Common myeloid progenitor, CD34-positive (primary cell): ENCODE measurements at places on chromosomes 2 and 18.

DNA sequence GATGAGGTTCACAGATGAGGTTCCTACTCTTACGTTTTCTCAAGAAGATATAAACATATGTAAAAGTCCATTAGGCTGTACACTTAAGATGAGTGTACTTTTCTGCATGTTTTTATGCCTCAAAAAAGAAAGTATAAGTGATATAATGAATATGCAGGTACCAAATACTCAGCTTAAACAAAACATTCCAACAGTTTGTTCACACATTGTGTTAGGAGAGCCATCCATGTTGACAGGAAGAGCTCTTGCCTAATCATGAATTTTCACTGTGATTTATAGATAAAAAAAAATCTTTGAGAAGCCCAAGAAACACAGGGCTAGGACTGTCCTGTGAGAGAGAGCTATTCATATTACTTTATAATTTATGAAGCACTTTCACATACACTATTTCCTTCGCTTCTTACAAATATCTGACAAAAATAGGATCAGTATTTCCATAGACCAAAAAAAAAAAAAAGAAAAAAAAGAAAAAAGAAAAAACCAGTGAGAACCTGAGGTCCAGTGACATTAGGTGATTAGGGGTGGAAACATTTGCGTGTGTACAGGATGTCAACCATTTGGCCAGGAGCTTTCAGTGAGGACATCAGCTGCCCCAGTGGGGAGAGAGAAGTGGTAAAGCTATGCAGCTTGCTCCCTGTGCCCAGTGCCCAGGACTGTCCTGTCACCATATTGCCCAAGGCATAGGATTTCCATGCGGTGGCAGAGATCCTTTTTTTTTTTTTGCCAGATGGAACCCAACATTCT is 38.7 kb downstream of the BUB1 start:
- no peak for DNase-seq

DNA sequence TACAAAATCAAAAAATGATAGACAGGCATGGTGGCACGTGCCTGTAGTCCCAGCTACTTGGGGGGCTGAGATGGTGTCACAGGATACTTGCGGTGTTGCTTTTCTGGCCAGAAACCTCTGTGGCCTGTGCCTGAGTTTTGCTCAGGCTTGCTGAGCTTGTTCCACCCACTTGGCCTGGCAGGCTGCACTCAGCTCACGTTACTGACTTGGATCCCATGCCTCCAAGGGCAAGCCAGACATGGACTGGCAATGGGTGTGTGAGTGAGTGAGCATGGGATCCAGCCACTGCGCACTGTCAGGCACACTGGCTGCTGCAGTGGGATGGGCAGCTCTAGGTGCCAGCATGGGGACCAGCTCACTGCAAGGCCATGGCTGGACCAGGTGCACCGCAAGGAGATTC is 67.9 kb downstream of the NCAPH start:
- no peak for DNase-seq

GRCh38 chr2:16170675-16171424 is 230.5 kb downstream of the MYCN start:
- no peak for DNase-seq

GRCh38 chr2:207528980-207529329 is 807 bp upstream of the CREB1 start:
- DNase-seq: peak; percentile 40

- DNase-seq: no peak
Observed at GRCh38 chr18:30485078-30485477, 557.5 kb downstream of the DSC3 start.

DNA sequence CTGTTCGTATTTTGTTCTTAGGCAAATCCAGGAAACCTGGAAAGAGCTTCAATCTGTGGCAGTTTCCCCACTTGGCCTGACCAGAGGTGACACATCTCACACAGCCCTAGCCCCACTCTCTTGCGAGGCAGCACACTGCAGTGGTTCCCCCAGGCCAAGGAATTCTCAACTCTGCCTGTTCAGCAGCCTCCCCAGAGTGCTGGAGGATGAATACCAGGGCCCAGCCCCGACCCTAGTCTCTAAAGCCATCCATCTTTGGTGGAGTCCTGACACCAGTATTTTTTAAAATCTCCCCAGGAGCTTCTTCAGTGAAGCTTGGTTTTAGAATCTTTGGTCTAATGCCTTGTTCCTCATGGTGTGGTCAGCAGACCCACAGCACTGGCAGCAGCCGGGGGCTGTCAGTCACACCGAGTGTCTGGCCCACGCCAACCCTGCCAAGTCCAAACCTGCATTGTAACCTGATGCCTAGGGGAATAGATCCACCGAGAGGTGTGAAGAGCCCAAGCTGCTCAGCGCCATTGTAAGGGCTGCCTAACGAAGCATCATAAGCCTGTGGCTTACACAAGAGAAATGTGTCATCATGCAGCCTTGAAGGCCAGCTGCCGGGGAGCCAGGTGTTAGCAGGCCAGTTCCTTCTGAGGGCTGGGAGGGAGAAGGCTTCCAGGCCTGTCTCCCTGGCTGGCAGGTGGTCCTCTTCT is 428.7 kb upstream of the ID2 start:
- no peak for DNase-seq

GRCh38 chr2:20677301-20678085 is 10.5 kb downstream of the GDF7 start:
- no peak for DNase-seq

DNA sequence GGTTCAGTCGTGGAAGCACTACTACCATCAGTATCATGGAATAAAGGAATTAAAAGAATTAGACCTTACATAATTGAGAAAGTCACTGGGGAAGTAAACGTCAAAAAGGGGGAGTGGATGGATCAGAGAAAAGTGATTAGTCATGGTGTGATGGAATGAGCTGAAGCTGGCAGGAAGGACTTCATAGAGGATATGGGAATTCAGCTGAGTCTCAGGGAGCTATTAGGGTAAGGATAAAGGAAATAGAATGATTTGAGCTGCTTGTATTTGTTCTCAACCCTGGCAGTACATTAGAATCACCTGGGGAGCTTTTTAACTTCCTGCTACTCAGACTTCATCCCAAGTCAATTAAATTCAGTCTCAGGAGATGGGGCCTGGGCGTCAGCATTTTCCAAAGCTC is 53.4 kb upstream of the SETBP1 start:
- peak; percentile 24 for DNase-seq

- no peak for DNase-seq
Observed at GRCh38 chr2:112149194-112149593, 11.0 kb downstream of the FBLN7 start.

- DNase-seq: no peak
Observed at GRCh38 chr18:8252371-8252770, 356.9 kb upstream of the RAB12 start.

- DNase-seq: no peak
Observed at GRCh38 chr2:210544831-210545230, 11.6 kb upstream of the CPS1 start.

- no peak for DNase-seq
Observed at GRCh38 chr18:40608226-40608625, 1346.8 kb upstream of the PIK3C3 start.

DNA sequence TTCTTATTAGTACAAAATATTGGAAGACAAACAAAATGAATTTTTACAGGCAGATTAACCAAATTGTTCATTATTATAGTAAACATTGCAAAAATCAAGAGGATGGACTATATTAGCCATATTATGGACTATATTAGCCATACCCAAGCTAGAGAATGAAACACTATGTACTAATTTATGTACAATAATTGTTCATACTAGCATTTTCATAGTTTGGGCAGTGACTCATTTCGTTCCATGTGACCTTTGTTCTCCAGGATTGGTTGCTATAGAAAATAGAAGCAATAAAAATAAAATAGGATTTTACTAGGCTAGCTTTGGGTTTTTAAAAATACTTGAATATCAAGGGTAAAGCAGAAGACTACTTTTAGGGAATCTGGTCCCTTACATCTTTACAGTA is 176.8 kb downstream of the ZEB2 start:
- DNase-seq: no peak

- no peak for DNase-seq
Observed at GRCh38 chr18:811892-812375, at the start of gene YES1. Gene YES1, minus strand, starts transcription at chr18:812242. Its CDS starts 55,415 bp downstream, at chr18:756827.

DNA sequence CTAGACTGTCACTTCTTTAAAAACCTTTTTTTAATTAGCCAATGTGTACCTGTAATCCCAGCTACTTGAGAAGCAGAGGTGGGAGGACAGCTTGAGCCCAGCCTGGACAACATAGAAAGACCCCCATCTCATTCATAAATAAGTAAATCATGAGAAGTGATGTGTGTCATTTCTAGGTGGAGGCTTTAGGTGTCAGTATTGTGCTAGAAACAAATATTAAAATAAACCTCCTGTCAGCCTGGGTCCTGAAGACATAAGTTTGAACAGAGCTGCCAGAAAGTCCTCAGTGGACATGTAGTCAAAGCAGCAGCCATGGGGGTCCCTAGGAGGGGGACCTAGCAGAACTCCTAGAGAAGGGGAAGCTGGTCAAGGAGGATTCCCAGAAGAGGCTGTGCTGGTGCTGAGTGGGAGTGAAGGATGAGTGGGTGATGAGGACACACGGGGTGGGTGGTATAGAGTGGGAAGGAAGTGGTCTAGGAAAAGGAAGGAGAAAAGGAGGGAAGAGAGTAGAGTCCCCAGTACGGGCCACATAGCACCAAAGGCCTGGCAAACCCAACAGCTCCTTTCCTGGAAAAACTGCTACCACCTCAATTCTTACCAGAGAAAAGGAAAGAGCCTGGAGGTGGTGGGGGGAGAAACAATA is 316.6 kb upstream of the NCKAP5 start:
- peak; percentile 22 for DNase-seq

DNA sequence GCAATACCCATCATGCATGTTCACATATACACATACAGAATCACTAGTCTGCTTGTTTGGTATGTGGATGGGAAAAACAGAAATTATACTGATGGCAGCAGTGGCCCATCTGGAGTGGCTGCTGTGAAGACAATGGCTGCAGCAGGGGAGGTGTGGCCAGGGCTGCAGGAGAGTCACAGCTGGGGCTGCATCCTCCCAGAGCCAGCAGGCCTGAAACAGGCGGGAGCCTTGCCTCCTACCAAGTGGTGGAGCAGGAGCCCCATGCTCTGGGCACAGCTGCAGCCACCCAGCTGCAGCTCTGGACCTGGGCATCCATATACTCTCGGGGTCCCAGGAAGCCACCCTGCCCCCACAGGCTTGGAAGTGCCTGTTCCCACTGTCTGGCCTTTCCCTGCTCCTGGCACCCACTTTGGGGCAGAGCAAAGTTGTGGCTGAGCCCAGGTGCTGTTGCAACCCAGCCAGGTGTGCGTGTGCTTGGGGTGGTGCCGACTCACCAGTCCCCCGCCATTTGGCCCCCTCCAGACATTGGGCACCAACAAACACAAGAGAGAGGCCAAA is 136.6 kb downstream of the SPAG16 start:
- DNase-seq: no peak

DNA sequence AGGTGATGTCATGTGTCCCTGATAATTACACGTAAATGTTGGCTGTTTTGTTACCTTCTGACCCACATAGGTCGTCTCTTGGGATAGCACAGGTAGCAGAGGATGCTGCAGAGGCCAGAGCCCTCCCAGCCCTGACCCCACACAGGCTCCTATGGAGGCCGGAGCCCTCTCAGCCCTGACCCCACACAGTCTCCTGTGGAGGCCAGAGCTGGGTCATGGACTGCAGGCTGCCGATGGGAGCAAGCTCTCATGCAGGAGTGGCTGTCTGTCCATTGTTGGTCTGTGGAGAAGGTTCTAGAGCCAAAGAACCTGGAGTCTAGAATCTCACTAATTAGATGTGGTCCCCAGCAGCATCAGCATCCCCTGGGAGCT is 155.5 kb downstream of the LDLRAD4 start:
- DNase-seq: no peak

DNA sequence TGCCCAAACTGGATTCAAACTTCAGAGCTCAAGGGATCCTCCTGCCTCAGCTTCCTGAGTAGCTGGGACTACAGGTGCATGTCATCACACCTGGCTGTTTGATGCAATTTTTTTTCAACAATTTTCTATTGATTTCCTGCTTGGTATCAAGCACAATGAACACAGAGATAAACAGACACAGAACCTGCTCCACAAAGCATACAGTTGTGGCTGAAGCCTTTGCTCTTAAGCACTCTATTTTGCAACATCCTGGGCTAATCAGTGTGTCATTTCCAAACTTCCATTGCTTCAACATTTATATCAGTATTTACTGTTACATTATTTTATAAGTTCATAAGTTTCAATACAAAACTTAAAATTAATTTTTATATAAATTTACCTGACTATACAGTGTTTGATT is 79.4 kb downstream of the NEB start:
- DNase-seq: no peak

DNA sequence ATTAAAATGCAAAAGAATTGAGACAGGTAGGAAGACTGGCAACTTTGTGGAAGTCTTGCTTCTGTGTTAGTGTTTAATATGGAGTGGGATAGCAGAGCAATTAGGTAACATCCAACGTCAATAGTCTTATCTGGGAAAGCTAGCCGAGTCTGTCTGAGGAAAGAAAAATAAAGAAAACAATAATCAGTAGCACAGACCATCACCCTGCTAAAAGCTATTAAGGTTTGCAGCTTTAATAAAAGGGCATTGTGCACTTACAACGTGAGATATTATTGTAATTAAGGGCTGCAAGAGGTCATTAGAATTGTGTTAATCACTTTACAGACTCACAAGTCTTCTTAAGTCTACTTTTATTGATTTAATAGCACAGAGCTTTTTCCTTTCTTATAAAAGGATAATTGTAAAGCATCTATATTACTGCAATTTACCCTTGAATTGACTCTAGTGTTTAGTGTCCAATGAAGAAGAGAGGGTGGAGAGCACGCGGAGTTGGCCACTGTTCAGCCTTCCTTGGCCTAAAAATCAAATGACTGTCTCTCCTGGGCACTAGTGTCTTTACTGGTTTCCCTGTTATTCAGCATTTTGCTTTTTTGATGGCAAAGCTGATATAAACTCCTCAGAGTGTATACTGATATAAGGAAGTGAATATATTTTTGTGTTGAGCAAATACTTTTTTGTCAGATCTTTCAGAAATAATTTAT is 2.0 kb downstream of the CDH7 start:
- DNase-seq: no peak

- DNase-seq: no peak
Observed at GRCh38 chr2:215452725-215453124, 16.9 kb upstream of the FN1 start.

GRCh38 chr2:55862673-55863390 is 60.8 kb downstream of the EFEMP1 start:
- DNase-seq: no peak

GRCh38 chr2:27255660-27256059 is 7.2 kb downstream of the SLC30A3 start:
- DNase-seq: no peak

DNA sequence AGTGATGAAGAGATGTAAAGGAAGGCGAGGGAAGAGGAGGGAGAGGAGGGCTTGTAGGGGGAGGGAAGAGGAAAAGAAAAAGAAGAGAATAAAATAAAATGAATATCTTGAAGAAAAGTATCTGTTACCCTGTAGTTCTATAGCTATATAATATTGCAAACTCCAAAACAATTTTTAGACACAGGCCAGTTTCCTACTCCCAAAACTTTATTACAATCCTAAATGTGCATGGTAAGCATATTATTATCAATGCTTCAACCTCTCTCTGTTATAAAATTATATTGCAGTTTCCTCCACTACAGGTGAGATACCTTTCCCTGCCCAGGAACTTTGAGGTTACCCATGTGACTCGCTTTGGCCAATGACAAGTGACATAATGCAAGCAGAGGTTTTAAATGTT is 1351.6 kb upstream of the NRXN1 start:
- DNase-seq: no peak

GRCh38 chr2:140200764-140201163 is 1420.6 kb upstream of the NXPH2 start:
- DNase-seq: no peak

GRCh38 chr18:6279308-6279707 is 135.4 kb downstream of the L3MBTL4 start:
- DNase-seq: no peak

GRCh38 chr2:233228376-233228775 is 23.1 kb upstream of the ATG16L1 start:
- DNase-seq: no peak

GRCh38 chr2:179939259-179939658 is 67.8 kb downstream of the CWC22 start:
- no peak for DNase-seq
